Left ventricle myocardium inferior (tissue), 1 donor: ENCODE measurements at places on chromosomes 12 and 14. TPM values are rescaled to one million over a fixed set of nuclear protein-coding genes. Genes with fewer than 3 reads are reported as not detected.

The SLC22A17 gene
- total RNA-seq: 9.7 TPM

The FGF23 gene
- not detected for total RNA-seq

GRCh38 chr12:131816495-131816894 is 11.7 kb upstream of the MMP17 start:
- no peak for DNase-seq

DNA sequence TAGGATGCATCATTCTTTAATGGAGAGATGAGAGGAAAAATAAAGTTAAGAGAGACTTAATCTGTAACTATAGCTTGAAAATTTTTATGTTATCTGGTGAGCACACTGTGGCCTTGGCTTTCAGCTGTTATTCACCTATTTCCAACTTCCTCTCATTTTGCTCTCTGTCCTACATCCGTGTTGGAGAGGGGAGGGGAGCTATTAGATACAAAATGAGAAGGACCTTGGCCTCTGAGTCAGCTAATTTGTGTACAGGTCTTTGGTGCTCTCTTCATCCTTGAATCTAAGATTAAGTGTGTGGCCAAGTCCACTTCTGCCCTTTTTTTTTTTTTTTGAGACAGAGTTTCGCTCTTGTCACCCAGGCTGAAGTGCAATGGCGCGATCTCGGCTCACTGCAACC is 887 bp upstream of the APOBEC1 start:
- DNase-seq: no peak

DNA sequence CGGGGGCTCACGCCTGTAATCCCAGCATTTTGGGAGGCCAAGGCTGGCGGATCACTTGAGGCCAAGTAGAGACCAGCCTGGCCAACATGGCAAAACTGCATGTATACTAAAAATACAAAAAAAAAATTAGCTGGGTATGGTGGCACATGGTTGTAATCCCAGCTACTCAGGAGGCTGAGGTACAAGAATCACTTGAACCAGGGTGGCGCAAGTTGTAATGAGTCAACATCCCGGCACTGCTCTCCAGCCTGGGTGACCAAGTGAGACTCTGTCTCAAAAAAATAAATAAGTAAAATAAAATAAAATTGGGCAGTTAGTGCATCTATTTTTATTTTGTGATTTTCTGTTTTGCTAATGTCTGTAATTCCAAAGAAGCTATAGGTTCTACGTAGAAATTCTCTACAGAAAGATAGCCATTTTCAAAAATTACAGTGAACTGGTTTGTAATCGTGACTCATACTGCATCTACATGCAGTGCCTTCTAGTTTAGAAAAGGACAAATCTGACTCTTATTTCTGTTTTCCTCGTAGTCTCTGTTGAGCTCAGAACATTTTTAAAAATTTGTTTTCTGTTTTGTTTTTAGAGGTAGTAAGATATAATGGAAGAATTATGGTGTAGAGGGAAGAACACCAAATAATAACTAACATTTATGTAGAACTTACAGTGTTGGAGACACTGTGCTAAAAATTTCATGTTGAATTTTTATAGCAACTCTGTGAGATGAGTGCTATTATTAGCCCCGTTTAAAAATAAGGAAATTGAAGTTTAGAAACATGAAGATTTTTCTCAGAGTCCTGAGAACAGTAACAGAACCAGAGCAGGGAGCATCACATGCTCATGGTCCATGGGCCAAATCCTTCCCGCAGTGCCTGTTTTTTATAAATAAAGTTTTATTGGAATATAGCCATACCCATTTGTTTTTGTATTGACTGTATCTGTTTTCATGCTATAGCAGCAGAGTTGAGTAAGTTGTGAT is 201.2 kb downstream of the SYNE2 start:
- no peak for DNase-seq

DNA sequence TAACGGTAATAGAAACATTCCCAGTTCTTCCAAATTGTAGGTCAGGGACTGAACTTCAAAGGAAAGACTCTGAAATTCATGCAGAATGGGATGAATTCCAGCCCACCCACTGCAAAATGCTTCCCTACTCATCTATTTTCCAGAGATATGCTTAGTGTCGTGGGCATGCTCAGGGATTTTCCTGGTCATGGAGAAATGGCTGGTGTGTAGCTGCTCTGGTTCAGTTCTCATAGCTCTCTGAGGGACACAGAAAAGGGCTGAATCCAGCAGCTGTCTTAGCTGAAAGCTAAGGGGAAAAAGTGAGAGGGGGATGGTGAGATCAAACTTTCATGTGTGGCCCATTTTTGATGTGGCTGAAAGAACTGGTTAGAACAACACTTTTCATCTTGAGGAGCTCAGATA is 72.9 kb upstream of the KRAS start:
- no peak for DNase-seq

DNA sequence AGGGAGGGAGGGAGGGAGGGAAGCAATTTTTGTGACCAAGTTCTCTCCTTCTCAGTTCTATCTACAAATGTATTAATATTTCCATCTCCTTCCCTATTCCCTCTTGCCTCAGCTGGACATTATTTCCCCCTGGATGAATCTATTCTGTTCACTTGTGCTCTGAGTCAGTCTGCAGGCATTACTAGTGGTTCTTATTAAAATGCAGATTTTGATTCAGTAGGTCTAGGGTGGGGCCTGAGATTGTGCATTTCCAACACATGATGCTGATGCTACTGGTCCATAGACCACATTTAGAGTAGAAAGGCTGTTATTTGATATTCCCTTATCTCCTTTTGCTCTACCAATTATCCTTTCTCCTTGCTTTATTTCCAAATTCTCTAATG is 40.1 kb upstream of the YAF2 start:
- DNase-seq: no peak

- peak; percentile 82 for DNase-seq
Measured at GRCh38 chr12:56565510-56566101, 44.0 kb downstream of the RBMS2 start.

- no peak for DNase-seq
Measured at GRCh38 chr14:75800792-75801191, 139.7 kb downstream of the TTLL5 start.

- DNase-seq: no peak
Measured at GRCh38 chr12:57368349-57369095, 62.3 kb downstream of the R3HDM2 start.

GRCh38 chr14:76117789-76118484 is 33.8 kb upstream of the GPATCH2L start:
- DNase-seq: no peak

GRCh38 chr14:106080922-106081321 is 554.5 kb downstream of the TMEM121 start:
- no peak for DNase-seq

DNA sequence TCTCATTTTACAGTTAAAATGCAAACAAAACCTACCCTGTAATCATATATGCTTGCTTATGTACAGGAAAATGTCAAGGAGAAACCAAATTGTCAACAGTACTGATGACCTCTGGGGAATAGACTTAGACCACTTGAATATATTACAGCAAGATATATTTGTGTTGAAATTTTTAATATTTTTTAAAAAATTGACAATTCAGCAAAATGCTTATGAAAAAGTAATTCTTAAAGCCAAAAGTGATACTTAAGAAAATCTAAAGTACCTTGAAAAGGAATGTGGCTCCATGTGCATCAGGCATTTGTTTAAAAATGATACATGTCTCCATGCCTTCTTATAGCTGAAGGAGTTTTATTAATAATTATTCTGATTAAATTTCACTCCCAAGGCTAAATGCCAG is 49.2 kb downstream of the PTPN21 start:
- no peak for DNase-seq

GRCh38 chr12:45439039-45439438 is 223.1 kb downstream of the ANO6 start:
- no peak for DNase-seq
